ENCODE measurements at places on chromosomes 13 and 19. TPM values are rescaled to one million over a fixed set of nuclear protein-coding genes. Genes with fewer than 3 reads are reported as not detected.
A peak's percentile ranks its signal among the peaks of the same experiment; 100 is the strongest.

Gene GRAMD1A
- 109 TPM for total RNA-seq

Gene ANGPTL4
- 0.50 TPM for total RNA-seq

Gene DNMT1
- total RNA-seq, result 433 TPM

Gene OR7A5
- total RNA-seq, result not detected

Gene ZNF492
- 1.1 TPM for total RNA-seq

Gene KLK12
- not detected for total RNA-seq

Gene ANO8
- total RNA-seq, result 18.7 TPM

Gene GPR12
- total RNA-seq, result not detected

Gene ZNF816
- total RNA-seq, result 13.3 TPM

DNA sequence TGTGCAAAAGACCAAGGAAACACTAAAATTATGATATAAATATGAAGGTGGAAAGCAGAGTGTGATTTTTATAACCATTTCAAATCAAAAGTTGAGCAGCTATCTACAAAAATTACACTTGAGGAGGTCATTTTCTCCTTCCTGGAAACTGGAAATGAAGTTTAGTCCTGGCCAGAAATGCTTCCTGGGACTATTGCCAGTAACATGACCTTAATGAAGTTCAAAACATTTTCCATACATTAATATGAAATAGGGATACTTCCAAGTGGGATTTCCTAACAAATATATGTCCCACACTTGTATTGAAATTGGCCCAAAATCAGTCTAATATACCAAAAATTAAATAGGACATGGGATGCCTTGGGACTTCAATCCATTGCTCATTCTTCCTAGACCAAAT, 1556.8 kb upstream of the MIR17HG start:
- DNase-seq, result no peak

DNA sequence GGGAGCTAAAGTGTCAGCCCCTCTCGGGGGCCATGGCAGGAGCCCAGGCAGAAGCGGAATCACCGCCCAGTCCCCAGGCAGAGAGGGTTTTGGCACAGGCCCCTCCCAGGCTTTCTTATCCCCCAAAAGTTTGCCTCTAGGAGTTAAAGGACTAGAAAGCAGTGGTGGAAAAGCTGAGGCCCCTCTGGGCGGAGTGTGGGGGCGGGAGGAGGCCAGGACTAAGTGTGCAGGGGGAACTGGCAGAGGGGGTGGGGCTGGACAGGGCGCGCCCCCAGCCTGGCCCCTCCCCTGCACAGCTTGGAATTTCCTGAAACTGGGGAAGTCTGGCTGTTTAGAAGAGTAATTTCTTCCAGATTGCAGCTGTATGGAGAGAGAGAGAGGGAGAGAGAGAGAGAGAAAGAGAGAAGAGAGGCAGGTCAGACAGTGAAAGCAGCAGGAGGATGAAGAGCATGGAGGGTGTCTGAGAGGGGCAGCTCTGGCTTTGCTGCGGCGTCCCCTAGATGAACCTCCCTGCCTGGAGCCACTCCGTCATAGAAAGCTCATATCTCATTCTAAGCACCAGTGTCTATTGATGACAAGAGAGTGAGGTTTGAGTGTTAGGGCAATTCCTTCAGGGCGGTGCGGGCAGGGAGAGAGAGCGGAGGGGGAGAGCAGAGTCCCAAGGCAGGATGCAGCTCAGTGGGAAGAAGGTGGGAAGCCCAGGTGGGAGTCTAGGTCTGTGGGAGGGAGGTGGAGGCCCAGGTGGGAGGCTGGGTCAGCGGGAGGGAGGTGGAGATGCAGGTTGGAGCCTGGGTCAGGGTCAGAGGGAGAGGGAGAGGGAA, at the start of gene CDC42EP5:
Gene CDC42EP5, minus strand, starts transcription at position 226 of the 821 bp plus-strand sequence. CDS start 7,749 bp downstream, outside the sequence.
- no peak for DNase-seq

- DNase-seq, result no peak
These were observed 137.9 kb downstream of the TM9SF2 start for GRCh38 chr13:99639126-99639525.

DNA sequence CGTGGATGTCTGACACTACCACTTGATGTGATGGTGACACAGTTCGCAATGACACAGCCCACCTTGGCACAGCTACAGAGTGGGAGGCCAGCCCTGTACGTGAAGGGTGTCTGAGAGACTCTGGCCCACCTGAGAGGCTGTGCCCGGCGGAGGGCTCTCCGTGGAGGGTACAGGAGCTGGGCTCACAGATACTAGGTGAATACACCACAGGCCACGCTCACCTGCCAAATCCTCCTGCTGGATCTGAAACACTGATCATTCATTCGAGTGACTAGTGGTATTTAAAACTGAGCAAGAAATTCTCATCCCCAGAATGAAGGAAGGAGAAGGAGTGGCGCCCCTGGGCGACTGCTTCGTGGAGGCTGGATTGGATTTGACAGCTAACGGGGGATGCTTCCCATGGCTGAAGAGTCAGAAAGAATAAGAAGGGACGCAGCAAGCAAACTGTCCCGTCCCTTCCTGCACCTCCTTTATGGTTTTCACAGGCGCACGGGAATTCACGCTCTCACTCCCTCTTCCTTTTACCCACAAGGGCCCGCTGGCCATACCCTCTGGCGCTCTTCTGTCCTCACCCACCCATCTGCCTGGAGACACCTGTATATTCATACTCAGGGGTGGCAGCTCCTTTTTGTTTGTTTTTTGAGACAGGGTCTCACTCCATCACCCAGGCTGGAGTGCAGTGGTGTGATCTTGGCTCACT, 25.0 kb downstream of the CEBPG start:
- DNase-seq, result no peak

DNA sequence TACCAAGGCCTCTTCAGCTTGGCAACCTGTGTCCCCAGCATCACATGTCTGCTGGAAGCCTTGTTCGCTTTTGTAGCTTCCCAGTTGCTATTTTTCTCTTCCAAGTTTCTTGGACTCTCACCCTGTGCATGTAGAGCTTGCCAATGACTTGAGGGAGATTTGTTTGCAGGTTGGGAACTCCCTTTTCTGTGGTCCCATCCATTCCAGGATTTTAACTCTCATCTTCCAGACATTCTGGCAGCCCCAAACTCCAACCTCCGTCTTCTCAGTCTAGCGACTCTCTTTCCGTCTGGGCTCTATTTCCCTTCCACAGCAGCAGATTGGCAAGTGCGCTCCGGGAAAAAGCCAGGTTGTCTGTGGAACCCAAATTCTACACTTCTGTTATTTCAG, 9.0 kb downstream of the PLAUR start:
- DNase-seq, result no peak

DNA sequence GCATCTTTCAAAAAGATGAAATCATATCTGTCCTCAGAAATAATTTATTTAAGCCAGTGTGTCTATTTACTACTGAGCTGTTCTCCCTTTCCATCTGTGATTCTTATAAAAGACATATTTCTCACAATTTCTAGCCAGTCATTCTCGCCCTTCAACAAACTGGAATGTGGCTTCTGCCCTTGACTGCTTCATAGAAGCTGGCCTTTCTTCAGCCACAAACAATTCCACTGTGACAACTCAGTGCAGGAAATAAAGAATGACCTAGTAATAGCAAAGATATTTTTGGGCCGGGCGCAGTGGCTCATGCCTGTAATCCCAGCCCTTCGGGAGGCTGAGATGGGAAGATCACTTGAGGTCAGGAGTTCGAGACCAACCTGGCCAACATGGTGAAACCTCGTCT, 655.5 kb downstream of the PCDH9 start:
- no peak for DNase-seq

GRCh38 chr19:34254698-34255432, 511 bp downstream of the GARRE1 start:
- DNase-seq, result peak; percentile 50

- DNase-seq, result no peak
These were observed 27.1 kb downstream of the ACTN4 start for GRCh38 chr19:38674388-38675171.

GRCh38 chr13:83100237-83100636, 782.0 kb downstream of the SLITRK1 start:
- DNase-seq, result no peak

GRCh38 chr13:99751517-99752199, 219.9 kb downstream of the ZIC5 start:
- DNase-seq, result no peak

GRCh38 chr13:61275251-61275650, 140.4 kb downstream of the PCDH20 start:
- no peak for DNase-seq

- no peak for DNase-seq
These were observed 82.2 kb downstream of the TNFSF11 start for GRCh38 chr13:42656161-42656560.

GRCh38 chr13:66859934-66860877, 369.9 kb downstream of the PCDH9 start:
- DNase-seq, result no peak

- no peak for DNase-seq
These were observed 46.1 kb upstream of the GPC6 start for GRCh38 chr13:93180356-93180969.

DNA sequence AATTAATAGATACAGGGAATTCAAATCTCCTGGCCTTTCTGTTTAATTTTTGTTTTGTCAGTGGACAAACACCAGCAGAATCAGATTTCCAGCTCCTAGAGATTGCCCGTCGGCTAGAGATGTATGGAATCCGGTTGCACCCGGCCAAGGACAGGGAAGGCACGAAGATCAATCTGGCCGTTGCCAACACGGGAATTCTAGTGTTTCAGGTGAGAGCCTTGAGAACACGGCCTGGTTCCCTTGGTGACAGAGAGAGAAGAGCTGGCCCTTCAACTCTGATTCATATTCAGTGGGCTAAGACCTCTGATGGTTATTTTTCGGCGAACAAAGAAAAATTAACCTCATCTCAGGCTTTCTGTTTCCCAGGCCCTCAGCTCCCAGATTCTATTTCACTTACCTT, 191.3 kb downstream of the STK24 start:
- DNase-seq, result no peak

GRCh38 chr13:110637275-110637674, 21.9 kb downstream of the NAXD start:
- no peak for DNase-seq

- DNase-seq, result peak; percentile 47
These were observed 7.8 kb downstream of the MKNK2 start for GRCh38 chr19:2043251-2043641.

DNA sequence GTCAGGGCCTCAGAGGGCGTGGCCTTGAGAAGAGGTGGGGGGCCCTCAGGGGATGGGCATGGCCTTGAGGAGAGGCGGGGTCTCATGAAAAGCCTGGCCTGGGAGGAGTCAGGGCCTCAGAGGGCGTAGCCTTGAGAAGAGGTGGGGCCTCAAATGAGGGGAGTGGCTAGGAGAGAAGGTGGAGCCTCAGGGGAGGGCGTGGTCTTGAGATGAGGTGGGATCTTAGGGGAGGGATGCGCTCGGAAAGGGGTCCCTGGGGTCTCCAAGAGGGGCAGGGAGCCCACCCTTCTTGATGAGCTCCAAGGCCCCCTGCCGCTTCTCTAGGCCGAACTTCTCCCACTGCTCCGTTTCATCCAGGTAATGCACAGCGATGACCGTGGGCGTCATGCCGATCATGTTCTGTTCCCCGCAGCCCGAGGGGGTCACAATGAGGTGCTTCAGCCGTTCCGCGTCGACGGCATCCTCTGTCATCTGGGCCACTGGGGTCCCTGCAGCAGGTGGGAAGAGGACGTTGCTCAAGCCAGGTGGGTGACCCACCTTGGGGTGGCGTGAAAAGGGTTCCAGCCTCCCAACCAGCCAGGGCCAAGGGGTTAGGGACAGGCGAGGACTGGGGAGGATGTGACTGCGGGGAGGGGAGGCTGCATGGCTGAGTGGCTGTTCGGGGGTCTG, 24.3 kb upstream of the TNFSF14 start:
- DNase-seq, result no peak

GRCh38 chr13:97526556-97526955, 92.6 kb downstream of the RAP2A start:
- DNase-seq, result no peak

GRCh38 chr19:4007836-4008539, 452 bp downstream of the PIAS4 start:
- peak; percentile 56 for DNase-seq

GRCh38 chr19:14516746-14517438, 1.3 kb downstream of the DNAJB1 start:
- peak; percentile 61 for DNase-seq

DNA sequence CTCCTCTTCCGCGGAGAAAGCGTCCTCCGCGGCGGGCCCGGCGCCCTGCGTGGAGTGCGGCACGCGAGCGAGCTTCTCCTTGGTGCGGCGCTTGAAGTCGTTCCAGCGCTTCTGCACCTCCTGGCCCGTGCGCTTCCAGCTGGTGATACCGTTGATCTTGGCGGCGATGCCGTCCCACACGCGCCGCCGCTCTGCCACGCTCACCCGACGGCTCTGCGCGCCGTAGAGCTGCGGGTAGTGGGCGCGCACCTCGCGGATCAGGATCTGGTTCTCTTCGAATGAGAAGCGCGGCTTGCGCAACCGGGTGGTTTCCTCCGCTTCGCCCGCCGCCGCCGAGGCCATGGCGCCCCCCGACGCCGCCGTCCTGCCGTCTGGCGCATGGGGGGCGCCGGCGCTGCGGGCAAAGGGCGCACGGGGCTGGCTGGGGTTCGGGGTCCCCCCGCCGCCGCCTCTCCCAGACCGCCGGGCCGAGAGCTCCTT, 941 bp downstream of the MYPOP start:
- peak; percentile 50 for DNase-seq
